ENCODE measurements at places on chromosomes 4 and X.

DNA sequence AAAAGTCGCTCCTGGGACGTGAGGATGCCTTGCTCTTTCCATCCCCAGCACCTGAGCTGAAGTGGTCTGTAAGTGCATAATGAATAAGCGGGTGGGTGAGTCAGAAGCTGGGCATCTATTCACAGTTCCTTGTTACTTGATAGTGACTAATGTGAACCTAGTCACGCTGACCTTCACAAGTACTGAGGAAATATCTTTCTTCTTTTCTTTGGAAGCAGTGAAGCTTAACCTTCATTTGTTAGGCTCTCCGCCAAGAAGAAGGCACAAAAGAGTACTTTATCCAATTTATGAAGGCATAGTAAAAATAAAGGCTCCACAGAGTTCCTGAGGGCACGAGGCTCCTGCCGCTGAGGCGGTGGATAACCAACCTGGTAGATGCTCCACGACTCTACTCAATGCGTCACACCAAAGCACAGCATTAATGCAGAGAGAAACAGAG, 475.7 kb upstream of the SLIT2 start:
- no peak for DNase-seq

- DNase-seq = no peak
These were observed 41.2 kb downstream of the RPS6KA3 start for GRCh38 chrX:20225488-20225833.

DNA sequence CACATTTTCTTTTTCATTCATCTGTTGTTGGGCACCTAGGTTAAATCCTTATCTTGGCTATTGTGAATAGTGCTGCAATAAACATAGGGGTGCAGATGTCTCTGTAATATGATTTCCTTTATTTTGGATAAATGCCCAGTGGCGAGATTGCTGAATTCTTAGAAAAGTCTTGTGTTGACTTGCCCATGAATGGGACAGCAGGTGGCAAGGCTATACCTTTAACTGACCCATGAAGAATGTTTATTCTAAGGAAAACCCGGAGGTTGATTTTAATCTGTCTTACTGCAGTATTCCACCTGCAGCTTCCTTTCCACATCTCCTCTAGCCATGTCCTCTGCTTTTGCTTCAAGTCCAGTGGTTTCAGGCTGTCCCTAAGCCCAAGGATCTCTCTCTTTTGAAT, 220.6 kb downstream of the SNCA start:
- DNase-seq = no peak

DNA sequence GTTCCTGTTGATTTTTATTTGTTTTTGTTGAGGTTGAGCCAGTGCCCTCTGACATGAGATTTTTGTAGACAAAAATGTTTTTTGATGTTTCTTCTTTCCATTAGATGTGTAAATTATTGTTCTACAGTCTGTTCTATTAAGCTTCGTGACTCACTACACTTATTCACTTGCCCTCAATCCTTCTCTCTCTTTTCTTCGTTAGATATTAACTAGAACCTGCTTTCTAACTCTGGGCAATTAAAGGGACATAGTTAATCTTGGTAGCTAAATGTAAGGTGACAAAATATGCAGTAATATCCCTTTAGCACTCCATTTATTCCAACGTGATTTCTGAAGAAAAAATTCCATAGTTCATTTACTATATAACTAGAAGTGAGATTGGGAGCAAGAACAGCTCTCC, 333.9 kb downstream of the PDHA2 start:
- DNase-seq = no peak

GRCh38 chr4:73006286-73006990, 63.1 kb downstream of the COX18 start:
- no peak for DNase-seq

DNA sequence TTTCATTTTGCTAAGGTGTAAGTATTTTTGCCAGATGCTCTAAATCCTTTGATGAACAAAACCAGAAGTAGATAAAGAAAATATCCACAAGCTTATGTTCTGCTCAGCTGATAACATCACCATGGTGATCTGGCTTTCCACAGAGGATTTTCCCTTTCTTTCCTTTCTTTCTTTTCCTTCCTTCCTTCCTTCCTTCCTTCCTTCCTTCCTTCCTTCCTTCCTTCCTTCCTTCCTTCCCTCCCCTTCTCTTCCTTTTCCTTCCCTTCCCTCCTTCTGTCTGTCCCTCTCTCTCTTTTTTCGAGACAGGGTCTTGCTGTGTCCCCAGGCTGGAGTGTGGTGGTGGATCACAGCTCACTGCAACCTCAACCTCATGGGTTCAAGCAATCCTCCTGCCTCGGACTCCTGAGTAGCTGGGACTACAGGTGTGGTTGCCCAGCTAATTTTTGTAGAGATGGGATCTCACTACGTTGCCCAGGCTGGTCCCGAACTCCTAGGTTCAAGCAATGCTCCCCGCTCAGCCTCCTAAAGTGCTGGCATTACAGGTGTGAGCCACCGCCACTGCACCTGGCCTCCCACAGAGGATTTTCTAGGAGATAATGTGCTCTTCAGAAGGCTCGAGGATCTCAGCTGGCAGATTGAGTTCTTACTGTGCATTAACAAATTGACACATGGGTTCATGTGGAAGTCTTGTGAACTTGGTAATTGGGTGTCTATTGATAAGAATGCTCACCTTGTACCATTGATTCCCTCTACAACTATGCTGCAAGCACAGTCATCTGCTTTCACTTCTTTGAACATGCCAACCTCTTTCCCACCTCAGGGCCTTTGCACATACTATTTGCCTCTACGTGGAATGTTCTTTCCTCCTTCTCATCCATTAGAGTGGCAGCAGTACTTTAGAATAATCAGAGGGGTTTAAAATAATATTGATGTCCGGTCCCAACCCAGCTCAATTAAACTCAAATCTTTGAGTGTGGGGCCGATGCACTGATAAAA, 1.4 kb upstream of the RHOH start:
- no peak for DNase-seq

DNA sequence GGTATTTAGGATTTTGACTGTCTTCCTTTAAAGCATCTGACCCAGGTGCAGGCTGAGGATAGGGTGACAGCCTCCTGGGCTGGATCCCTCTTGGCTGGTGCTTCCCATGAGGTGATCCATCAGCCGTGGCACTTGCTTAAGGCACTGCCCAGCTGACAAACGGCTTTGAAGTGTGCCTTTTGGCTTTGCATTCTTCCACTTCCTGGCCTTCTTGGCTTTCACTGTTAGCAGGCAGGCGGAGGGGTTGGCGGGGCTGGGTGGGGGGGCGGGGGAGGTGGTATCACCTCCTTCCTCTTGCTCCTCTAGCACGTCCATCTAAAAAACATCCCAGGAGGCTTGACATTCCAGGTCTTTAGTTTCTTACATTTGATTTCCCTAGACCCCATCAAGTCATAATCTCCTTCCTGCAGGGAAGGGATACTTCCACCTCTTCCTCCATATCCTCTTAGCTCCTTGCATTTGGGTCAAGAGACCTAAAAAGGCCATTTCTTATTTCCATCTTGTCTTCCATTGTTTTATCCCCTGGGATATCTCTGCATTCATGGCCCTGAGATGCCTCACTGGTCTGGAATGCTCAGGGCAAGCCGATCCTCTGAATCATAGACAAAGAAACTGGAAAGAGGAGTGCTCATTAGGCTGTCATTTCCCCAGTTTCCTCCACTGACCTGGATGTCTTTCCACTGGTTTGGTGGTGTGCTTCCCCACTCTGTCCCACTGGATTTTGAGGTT, 11.3 kb upstream of the APLN start:
- DNase-seq = no peak

- DNase-seq = no peak
These were observed 6.0 kb upstream of the MAGEC1 start for GRCh38 chrX:141897690-141898089.

GRCh38 chr4:145285928-145286327, 105.5 kb upstream of the OTUD4 start:
- DNase-seq = no peak

- no peak for DNase-seq
These were observed 91.1 kb downstream of the SEL1L3 start for GRCh38 chr4:25771672-25772071.

DNA sequence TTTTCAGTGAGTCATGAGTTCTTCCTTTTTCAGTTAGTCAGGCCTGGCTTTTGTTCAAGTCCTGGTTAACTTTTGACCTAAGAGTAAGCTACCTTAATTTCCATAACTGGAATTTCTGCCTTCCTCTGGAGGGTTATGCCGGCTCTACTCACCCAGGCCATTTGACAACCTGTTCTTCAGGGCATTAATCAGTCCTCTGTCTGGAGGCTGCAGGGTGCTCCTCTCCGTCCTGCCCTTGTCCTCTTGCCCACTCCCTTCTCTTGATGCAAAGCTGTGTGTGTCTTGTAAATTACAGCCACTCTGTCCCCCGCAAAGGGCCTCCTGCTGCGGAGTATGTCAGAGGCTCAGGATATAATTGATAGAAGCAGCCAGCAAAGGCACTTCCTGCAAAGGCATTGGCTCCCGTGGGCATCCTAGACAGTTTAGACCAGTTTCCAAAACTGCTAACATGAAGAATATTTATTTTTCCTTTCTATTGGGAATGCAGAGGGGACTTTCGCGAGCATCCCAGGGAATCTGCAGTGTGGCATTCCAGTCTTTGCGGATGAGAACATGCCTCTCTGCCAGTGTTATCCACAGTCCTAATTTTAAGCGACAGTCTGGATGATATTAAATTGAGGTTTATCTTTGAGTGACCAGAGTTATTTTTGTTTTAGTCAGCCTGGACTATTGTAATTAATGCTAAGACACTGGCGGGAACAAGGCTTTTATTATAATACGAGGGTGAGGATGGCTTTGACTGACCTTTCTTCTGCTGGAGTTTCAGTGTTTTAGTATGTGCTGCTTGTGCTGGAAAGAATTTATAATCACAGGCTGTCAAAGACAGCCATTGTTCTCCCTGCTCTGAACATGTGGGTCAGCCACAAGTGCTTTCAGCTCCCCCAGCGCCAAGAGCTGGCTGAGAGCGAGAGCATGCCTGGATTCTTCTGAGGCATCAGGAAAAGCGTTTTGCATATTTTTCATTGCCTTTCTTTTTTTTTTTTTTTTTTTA, 74.2 kb downstream of the LIMCH1 start:
- no peak for DNase-seq

- DNase-seq = no peak
These were observed 146.1 kb downstream of the SHOX start for GRCh38 chrX:776529-777230.

GRCh38 chr4:13977746-13978145, 350.2 kb upstream of the BOD1L1 start:
- DNase-seq = no peak

DNA sequence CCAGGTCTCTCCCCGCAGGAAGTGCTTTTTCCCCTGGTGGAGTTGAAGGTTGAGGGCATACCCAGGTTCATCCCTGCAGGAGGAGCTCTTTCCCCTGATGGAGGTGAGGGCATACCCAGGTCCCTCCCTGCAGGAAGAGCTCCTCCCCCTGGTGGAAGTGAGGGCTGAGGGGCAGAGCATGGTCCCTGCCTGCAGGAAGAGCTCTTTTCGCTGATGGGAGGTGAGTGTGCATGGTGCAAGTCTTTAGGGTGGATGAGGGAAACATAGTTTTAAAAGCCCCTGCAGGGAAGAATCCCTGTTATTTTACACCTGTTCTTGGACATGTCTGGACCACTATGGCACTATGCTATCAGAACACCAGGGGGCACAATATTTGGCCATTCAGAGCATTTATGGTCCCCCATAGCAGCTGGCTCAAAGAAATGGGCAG, 43.7 kb upstream of the PUDP start:
- DNase-seq = no peak
